ENCODE measurements at places on chromosomes 1 and 21. TPM values are rescaled to one million over a fixed set of nuclear protein-coding genes. Genes with fewer than 3 reads are reported as not detected.

GRCh38 chr1:59072583-59072947, 224.3 kb upstream of the FGGY start:
- H3K27me3 ChIP-seq = no peaks in the 10 kb centered on the region
- no peak overlapping the region for H3K27ac ChIP-seq
- peaks cover 21% of the 10 kb centered on the region for H3K4me1 ChIP-seq
- DNase-seq = no peak
- no peaks in the 10 kb centered on the region for H3K36me3 ChIP-seq

DNA sequence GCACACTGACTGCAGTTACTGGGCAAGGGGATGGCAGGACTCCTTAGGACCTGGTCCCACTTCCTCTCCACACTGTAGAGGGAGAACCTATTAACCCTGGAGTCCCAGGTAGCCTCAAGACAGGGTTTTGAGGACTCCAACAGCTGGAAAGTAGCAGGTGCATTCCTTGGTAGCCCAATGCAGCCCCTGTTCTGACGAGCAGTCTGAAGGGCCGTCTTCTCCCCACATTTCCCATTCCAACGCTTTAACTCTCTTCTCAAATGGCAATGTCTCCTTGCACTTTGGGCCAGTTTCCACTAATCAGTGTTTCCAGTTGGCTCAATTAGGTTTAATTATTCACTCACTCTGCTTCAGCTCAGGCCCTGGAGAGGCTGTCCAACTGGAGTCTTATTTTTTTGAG, 8.8 kb upstream of the INPP5B start:
- no peaks in the 10 kb centered on the region for H3K4me1 ChIP-seq
- no peaks in the 10 kb centered on the region for H3K27me3 ChIP-seq
- no peak overlapping the region for H3K27ac ChIP-seq
- H3K36me3 ChIP-seq = peaks cover 45% of the 10 kb centered on the region
- no peak overlapping the region for H3K4me3 ChIP-seq
- DNase-seq = no peak

DNA sequence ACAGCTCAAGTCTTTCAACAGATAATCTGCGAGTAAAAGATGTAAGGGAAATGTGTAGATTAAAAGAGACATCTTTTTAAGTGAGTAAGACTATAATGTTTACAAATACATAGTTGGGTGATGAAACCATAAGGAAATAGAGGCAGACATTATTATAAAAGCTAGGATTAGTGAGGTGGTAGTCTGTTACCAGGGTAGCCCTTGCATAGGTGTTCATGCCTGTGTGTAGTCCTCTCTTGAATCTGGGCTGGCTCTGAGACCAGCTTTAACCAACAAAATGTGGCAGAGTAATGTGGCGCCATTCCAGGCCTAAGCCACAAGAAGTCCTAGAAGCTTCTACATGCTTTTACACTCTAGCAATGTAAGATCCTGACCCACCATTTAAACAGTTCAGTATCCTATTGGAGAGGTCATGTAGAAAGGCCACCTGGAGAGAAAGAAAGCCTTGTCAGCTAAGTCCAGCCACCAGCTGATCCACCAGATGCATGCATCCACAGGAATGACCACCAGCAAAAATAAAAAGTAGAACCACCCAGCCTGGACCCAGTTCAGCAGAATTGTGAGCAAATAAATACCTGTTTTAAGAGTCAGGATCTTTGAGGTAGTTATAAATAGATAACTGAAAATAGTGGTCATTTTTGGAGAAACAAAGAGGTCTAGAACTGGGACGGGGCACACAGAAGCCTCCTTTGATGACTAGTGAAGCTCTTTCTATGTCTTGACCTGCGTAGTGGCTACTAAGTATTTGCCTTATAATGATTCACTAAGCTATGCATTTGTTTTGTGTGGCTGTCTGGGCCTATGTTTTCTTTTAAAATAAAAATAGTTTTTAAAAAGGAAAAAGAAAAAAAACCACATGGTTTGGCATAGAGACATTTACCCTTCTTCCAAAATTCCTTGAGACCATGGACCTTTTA, 8.1 kb downstream of the NIBAN1 start:
- H3K4me3 ChIP-seq = no peak overlapping the region
- no peaks in the 10 kb centered on the region for H3K36me3 ChIP-seq
- no peak for DNase-seq
- H3K27me3 ChIP-seq = no peaks in the 10 kb centered on the region
- H3K27ac ChIP-seq = no peak overlapping the region

DNA sequence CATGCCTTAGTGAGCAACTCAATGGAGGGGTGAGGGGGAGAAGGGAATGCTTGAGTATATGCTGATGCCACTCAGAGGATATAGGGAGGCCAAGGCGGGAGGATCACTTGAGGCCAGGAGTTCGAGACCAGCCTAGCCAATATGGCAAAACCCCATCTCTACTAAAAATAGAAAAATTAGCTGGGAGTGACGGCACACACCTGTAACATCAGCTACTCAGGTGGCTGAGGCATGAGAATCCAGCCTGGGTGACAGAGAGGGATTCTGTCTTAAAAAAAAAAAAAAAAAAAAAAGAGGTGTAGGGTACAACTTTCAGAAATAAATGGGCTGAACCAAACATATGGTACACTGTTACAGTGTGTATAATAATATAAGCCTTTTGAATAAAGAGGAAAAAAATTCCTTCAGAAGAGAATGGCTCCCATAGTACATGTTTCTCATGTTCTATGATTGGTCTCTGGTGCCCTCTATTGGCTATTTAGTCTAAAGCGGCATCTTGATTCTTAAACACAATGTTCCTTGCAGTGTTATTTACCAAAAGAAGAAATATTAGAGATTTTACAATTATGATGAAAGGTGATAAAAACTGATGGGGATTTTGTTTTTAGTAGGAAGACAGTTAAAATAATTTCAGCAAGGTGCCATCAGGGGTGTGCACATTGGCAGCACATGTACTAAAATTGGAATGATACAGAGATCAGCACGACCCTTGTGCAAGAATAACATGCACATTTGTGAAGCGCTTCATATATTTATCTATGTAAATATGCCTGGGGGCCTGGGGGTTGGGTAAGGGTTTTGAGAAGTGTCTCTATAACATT, 109.8 kb downstream of the PATJ start:
- no peak overlapping the region for H3K4me3 ChIP-seq
- H3K27me3 ChIP-seq = no peaks in the 10 kb centered on the region
- H3K36me3 ChIP-seq = peaks cover 14% of the 10 kb centered on the region
- H3K27ac ChIP-seq = no peak overlapping the region
- H3K4me1 ChIP-seq = no peaks in the 10 kb centered on the region
- no peak for DNase-seq

GRCh38 chr1:113808450-113809195, 3.7 kb downstream of the RSBN1 start:
- H3K36me3 ChIP-seq = no peaks in the 10 kb centered on the region
- DNase-seq = no peak
- H3K4me1 ChIP-seq = peaks cover 46% of the 10 kb centered on the region
- H3K27ac ChIP-seq = peak overlapping the region; percentile 7
- H3K4me3 ChIP-seq = no peak overlapping the region
- H3K27me3 ChIP-seq = no peaks in the 10 kb centered on the region

GRCh38 chr1:45679123-45679522, 7.2 kb downstream of the GPBP1L1 start:
- no peaks in the 10 kb centered on the region for H3K27me3 ChIP-seq
- no peak overlapping the region for H3K4me3 ChIP-seq
- peaks cover 94% of the 10 kb centered on the region for H3K4me1 ChIP-seq
- no peak for DNase-seq

DNA sequence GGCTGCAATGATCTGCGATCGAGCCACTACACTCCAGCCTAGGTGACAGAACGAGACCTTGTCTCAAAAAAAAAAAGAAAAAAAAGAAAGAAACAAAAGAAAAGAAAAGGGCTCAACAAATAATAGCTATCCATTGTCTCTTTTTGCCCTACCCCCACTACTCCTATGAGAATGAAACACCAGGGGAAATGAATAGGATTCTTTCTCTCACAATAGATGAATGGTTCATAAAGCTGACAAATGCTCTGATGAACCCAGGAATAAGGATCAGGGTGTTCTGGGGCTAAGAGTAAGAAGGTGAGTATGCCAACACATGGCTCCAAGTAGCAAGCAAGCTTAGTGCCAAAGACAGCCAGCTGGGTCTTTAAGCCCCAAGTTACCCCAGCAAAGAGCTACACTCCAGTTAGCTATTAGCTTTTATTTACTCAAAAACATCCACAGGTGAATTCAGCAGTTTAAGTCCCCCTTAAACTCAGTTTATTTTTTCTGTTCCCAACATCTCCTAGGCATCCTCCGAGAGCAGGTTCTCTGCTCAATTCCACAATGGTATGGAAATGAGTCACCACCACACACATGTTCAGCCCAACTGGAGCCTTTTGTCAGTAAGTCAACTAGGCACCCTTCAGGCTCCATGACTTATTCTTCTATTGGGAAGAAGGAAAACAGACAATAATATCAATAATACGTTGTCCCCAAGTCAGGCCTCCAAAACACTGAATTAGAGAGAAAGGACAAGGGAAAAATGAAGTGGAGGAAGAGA, 4.2 kb downstream of the ADORA3 start:
- no peak for DNase-seq
- H3K4me1 ChIP-seq = peaks cover 6% of the 10 kb centered on the region
- no peak overlapping the region for H3K4me3 ChIP-seq
- no peaks in the 10 kb centered on the region for H3K36me3 ChIP-seq
- no peak overlapping the region for H3K27ac ChIP-seq

DNA sequence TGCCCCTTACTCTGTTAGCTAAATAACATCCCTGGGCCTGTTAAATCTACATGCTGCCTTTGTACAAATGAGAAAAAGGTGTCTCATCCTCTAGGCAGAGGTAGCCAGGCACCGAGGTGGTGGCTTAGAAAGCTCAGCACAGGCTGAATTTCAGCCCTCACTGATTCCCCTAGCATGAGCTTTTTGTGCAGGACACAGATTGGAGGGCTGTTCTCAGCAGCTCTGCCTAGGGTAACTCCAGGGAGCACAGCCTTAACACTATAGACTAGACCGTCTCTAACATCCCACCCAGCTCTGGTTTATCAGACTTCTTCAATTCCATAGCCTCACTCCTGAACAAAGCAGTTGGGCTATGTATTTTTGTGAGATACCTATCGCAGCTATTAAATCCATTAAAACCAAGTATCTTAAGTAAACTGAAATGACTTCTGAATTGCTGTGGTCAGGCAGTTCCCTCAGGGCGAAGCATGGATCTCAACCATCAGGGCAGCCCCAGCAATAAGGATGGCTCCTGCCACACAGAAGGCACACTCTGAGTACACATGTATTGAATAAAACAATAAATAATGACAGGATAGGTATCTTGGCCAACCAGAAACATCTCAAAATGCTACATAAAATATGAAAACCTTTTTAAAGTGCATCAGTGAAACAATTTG, 14.8 kb downstream of the S100A6 start:
- no peak overlapping the region for H3K4me3 ChIP-seq
- H3K4me1 ChIP-seq = peaks cover 16% of the 10 kb centered on the region
- no peak for DNase-seq
- H3K27me3 ChIP-seq = no peaks in the 10 kb centered on the region
- H3K27ac ChIP-seq = no peak overlapping the region

- H3K36me3 ChIP-seq = no peaks in the 10 kb centered on the region
- no peak for DNase-seq
- H3K27me3 ChIP-seq = no peaks in the 10 kb centered on the region
- H3K4me3 ChIP-seq = no peak overlapping the region
These were observed 406.1 kb downstream of the PRDM2 start for GRCh38 chr1:14106126-14106525.

- no peak overlapping the region for H3K27ac ChIP-seq
- no peaks in the 10 kb centered on the region for H3K27me3 ChIP-seq
- H3K36me3 ChIP-seq = no peaks in the 10 kb centered on the region
- H3K4me3 ChIP-seq = no peak overlapping the region
- H3K4me1 ChIP-seq = peaks cover 10% of the 10 kb centered on the region
These were observed 16.5 kb upstream of the IFFO2 start for GRCh38 chr1:18972991-18973390.

- H3K4me3 ChIP-seq = no peak overlapping the region
- no peak for DNase-seq
- H3K36me3 ChIP-seq = peaks cover 11% of the 10 kb centered on the region
These were observed 10.2 kb downstream of the TMPRSS2 start for GRCh38 chr21:41497788-41498187.

The RGS4 gene
- 0.89 TPM for total RNA-seq

The VANGL2 gene
- 7.5 TPM for total RNA-seq

The TNFRSF1B gene
- 67.0 TPM for total RNA-seq

The FAM3B gene
- 4.8 TPM for total RNA-seq

The ZNF648 gene
- total RNA-seq = not detected

The AKT3 gene
- 52.5 TPM for total RNA-seq

The TGFB2 gene
- 10.2 TPM for total RNA-seq
